ENCODE measurements at places on chromosomes 1 and 21.
A peak's percentile ranks its signal among the peaks of the same experiment; 100 is the strongest.

GRCh38 chr1:30253361-30253760 is 470.0 kb downstream of the MATN1 start:
- DNase-seq: no peak

GRCh38 chr1:44303532-44303931 is 51.5 kb downstream of the ERI3 start:
- no peak for DNase-seq

GRCh38 chr1:56654126-56654923 is 9.2 kb downstream of the PRKAA2 start:
- DNase-seq: no peak

DNA sequence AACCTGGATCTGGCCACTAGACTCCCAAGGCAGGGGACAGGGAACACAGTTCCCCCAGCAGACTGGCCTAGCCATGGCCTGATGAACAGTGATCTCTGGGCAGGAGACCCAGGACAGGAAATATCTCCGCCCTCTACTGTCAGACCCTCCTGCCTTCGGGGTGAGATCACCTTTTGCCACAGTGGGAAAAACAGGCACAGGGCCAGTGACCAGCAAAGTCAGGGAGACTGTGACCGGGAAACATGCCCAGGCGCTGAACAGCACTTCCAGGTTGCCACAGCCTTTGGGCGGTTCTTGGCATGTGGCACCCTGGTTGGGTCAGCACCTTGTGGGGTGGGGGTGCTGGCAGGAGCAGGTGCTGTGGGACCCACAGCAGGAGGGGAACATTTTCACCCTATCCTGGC is 8.9 kb upstream of the ZNF669 start:
- peak; percentile 20 for DNase-seq

- peak; percentile 6 for DNase-seq
Observed at GRCh38 chr21:27713154-27714109, 746.5 kb upstream of the ADAMTS5 start.

- no peak for DNase-seq
Observed at GRCh38 chr1:67563684-67564083, 121.3 kb upstream of the GADD45A start.
